COR-L47 (cell line): ENCODE measurements at places on chromosomes 7 and 10.

GRCh38 chr7:124700655-124701054, 64.9 kb downstream of the GPR37 start:
- no peak for DNase-seq

- no peak for DNase-seq
Observed at GRCh38 chr10:131657318-131657984, 243.4 kb upstream of the PPP2R2D start.

DNA sequence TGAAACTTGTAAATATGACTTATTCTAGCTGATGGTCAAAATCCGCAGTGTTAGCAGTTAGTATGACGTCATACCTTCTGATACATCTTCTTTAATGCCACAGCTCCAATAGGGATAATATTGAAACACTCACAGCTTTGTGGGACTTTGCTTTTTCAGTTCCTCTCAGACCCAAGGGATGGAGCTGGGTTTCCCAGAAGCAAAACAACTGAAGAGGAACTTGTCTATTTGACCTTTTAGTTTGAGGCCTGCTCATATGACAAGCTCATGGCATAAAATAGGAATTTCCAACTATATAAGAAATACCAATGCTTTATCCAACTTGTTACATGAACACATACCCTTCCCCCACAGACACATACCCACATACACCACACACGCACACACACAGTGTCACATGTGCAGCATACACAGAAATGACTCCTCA, 31.6 kb upstream of the C10orf67 start:
- no peak for DNase-seq

GRCh38 chr10:110535958-110536891, 31.3 kb upstream of the SMC3 start:
- DNase-seq = no peak

DNA sequence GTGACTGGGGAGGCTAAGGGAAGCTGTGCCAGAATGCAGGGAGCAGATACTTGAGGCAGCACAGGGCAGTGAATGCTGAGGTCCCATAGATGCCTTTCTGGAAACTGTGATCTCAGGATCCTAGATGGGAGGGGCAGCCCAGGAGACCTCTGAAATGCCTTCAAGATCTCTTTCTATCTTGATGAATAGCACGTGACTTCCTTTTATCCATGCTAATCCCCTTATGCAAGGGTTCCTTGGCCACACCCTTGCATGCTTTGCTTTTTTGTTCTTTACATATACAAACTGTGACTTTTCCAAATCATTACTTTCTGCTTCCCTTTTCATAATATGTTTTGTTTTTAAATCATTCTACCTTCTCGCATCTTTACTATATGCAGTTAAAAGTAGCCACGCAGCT, 14.7 kb downstream of the ATRNL1 start:
- DNase-seq = no peak

- no peak for DNase-seq
Observed at GRCh38 chr7:132537456-132538145, 38.7 kb downstream of the PLXNA4 start.

DNA sequence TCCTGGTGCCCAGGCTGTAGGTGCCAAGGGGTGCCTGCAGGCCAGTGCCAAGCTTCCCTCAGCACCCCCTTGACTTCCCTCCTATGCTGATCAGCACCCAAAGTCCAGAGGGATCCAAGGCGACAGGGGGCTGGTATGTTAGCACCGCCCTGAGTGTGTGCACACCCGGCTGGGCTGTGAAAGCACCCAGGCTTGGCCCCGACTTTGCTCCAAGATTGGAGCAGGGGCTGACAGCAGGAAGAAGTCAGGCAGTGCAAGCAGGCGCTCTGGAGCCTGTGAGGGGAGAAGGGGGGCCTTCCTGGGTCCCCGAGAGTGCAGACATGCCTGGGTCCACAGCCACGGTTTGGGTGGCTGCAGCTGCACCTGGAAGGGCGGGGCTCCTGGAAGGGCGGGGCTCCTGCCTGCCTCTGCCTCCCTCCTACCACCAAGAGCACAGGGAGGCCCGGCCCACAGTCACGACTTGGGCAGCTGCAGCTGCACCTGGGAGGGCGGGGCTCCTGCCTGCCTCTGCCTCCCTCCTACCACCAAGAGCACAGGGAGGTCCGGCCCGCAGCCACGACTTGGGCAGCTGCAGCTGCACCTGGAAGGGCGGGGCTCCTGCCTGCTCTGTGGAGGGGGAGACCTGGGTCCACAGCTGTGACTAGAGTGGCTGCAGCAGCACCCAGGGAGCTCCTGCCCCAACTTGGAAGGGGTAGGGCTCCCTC, 30.2 kb upstream of the ZMYND11 start:
- DNase-seq = no peak

DNA sequence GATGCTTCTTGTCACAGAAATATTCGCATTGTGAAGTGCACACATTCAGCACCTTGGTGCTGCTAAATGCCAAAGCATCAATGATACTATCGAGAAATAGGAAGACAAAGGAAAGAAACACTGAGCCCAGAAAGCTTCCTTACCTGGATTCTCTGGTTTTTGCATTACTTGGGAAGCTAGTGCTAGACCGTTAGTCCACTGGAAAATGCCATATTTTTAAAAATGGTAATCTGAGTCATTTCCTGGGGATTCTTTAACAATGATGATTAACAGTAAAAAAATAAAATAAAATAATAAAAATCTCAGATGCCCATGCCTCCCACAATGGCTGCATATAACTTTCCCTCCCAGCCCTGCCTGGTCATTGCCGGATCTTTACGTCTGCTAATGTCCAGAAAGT, 420.1 kb upstream of the MGMT start:
- no peak for DNase-seq

DNA sequence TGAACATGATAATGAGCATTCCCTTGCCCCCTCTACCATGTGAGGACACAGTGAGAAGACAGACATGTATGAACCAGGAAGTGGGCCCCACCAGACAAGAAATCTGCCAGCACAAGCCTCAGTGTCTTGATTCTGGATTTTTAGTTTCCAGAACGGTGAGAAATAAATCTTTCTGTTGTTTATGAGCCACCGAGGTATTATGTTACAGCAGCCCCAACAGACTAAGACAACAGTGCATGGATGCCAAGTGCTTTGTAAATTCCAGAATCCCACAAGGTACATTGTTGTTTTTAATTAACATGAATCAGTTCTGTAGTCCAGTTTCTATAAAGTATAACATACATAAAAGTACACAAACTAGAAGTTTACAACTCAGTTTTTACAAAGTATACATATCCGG, 162.2 kb downstream of the ARHGAP21 start:
- no peak for DNase-seq

DNA sequence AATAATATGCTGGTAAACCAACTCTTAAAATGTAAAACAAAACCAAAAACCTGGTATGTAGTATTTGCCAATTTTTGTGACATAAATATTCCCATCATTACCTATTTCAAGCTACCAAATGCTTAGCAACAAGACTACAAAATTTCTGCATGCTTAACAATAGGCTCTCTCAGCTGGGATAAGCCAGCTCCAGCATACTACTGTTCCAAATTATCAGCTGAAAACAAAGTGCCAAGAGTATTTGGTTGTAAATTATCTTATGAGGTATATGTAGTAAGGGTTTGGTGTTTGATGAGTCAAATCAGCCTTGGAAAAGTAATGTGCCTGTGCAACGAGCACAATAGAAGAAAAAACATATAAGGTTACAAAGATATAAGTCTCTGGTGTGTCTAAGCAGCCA, 263.2 kb downstream of the HGF start:
- no peak for DNase-seq

- DNase-seq = no peak
Observed at GRCh38 chr7:131899271-131900030, 343.0 kb upstream of the PODXL start.

- DNase-seq = peak; percentile 10
Observed at GRCh38 chr10:91251430-91252056, 31.1 kb downstream of the PCGF5 start.

DNA sequence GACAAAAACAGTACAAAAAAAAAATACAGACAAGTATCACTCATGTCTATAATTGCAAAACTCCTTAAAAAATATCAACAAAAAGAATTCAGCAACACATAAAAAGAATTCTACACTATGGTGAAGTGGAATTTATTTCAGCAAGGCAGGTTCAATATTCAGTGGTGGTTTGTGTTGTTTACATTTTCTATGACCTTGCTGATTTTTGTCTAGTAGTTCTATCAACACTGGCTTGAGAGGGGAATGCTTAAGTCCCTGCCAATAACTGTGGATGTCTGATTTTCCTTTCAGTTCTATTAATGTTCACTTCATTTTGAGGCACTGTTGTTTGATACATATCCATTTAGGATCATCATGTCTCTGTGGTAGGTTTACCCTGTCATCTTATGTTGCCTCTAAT, 58.5 kb downstream of the CADPS2 start:
- DNase-seq = no peak

- no peak for DNase-seq
Observed at GRCh38 chr10:3813986-3814837, 29.2 kb upstream of the KLF6 start.

- DNase-seq = no peak
Observed at GRCh38 chr10:43502931-43503330, 66.0 kb downstream of the ZNF487 start.

GRCh38 chr7:138025215-138026186, 23.6 kb upstream of the CREB3L2 start:
- no peak for DNase-seq

GRCh38 chr7:108067844-108068243, 62.3 kb downstream of the LAMB4 start:
- peak; percentile 53 for DNase-seq

- no peak for DNase-seq
Observed at GRCh38 chr10:70306886-70307520, 23.2 kb upstream of the NPFFR1 start.

GRCh38 chr7:28383975-28384374, 28.3 kb upstream of the CREB5 start:
- DNase-seq = no peak

- no peak for DNase-seq
Observed at GRCh38 chr10:80611481-80612185, 73.9 kb downstream of the SH2D4B start.

GRCh38 chr10:125238682-125239081, 78.3 kb upstream of the CTBP2 start:
- no peak for DNase-seq

DNA sequence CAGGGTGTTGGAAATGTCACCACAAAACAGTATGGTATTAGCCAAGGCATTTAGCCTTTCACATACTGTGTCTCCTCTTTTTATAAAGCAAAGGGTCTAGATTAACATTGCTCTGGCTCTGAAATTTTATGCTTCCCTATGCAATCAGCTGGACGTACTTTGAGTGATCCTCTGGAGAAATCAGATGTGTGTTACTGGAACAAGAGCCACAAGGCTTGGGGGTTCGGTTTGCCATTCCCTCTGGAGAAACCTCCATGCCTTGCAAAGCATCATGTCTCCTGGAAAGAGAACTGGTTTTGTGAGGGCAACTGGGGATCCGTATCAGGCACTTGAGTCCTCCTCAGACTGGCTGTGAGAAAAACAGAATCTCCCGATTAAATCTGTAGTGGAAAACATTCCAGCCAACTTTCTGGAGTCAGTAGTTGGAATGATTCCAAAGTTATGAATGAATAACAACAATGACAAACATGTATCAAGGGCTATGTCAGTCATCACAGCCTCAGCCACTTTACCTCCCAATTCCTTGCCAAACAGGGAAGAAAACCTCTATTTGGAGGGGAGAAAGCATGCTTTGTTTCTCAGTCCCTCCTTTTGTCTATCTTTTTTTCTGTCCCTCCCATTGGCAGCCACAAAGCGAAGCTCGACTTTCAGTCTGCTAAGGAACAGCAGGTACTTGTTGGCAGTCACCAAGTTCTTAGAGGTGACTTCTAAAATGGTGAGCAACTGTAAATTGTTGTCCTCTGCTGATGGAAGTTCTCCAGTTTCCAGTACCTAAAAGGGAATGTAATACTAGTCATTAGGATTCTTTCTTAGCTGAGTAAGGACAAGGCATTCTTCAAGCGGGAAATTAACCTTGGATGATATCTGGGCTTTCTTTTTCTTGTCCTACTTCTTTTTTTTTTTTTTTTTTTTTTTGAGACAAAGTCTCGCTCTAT, 864.8 kb upstream of the AUTS2 start:
- DNase-seq = no peak

- DNase-seq = no peak
Observed at GRCh38 chr10:132500781-132501415, 36.7 kb upstream of the INPP5A start.

GRCh38 chr10:79250259-79250658, 97.0 kb upstream of the PPIF start:
- DNase-seq = no peak

- no peak for DNase-seq
Observed at GRCh38 chr7:20998309-20998708, 211.6 kb upstream of the SP8 start.

DNA sequence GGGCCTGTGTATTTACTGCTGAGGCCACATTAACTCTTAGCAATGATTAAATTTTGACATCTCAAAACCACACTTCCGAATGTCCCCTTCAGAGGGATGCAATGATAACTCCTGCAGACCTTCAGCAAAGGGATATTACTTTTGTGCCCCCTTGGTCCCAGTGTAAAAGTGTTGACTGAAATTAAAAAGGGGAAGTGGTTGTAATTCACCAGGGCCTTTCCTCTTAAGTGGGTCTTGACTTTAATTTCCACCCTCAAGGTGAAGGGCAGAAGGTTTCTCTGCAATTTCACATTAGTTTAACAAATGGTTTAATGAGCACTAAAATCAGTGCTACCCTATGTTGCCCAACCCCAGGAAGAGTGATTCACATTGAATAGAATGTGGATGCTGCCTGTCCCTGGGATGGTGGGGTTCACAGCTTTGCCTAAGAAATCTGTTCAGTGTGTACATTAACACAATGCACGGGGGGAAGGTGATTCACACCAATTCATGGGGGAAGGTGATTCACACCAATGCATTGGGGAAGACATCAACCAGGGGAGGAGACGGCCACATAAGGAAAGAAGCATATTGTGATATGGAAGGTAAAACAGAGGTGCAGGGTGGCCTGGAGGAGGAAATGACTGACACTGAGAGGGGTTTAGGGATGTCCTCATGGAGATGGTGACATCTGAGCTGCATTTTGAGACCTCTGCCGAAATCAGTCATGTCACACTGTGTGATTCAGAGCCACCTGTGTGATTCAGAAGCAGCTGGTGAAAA, 19.4 kb upstream of the TNS3 start:
- no peak for DNase-seq

- DNase-seq = no peak
Observed at GRCh38 chr7:112101201-112101846, 104.9 kb downstream of the DOCK4 start.

- DNase-seq = no peak
Observed at GRCh38 chr7:41319581-41319980, 383.3 kb downstream of the INHBA start.

DNA sequence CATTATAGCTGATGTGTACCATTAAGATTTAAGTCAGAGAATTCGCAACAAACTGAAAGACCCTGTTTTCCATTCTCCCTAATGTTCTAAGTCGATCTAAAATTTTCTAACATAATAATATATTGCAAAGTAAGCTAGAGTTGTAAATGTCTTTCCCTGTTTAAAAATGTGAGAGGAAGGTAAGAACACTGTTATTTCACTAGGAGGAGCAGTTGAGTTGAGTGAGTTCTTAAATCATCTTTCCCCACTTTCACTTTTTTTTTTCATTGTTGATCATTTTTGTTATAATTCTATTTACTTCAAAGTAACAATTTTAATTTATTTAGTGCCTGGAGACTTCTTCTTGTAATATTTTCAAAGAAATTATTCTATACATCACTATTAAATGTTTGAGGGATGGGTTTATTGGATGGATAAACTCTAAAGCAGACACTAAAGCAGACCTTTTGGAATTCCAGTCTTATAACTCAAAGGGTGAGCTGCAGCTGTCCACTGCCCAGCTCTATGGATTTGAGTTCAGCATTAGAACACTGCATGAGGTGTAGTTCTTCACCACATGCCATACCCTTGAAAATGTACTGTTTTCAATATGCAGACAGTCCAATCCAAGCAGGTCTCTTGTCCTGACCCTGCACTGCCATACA, 181.3 kb upstream of the FZD1 start:
- peak; percentile 3 for DNase-seq
